ENCODE measurements at places on chromosomes 2 and 18.

DNA sequence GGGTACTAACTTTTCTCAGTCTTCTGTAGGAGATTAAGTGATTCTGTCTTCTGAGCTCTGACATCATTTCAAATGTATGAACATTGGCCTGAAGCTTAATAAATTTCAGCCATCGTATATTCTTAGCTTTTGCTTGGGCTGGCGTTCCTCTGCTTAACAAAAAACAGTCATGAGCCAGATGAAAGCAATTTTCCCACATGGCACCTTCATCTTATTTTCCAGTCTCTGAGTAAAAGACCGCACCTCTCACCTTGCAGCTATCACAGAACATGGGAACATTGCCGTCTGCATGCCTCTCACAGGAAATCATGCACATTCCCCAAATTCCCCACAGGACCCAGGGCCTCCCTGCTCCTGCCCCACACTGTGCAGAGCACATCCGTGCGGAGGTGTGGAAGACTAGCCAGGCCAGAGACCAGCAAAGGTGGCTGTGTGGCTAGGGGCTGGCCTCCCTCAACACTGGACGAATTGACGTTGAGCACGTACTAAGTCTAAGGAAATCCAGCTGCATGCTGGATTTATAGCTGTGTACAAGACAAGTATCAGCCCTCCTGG, 531.8 kb upstream of the ID2 start:
- H3K36me3 ChIP-seq: no peaks in the 10 kb centered on the region
- H3K4me1 ChIP-seq: peaks cover 14% of the 10 kb centered on the region
- no peak overlapping the region for H3K27ac ChIP-seq
- no peaks in the 10 kb centered on the region for H3K27me3 ChIP-seq

DNA sequence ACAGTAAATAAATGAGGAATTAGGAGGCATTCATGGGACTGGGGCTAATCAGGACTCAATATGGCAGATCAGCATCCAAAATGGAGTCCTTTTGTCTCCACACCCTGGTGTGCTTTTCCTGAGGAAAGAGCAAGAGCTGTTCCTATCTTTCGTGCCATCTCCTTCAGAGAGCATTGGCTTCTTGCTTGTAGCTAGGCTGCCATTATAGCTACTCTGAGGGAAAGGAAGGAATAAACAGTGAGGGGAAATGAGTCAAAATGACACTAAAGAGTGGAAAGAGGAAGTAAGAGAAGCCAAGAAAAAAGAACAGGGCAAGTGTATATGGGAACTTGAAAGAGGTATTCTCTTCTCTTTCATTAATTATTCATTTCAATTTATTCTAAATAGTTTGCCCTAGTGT, 8.4 kb upstream of the NMI start:
- H3K4me3 ChIP-seq: no peak overlapping the region
- H3K27me3 ChIP-seq: no peaks in the 10 kb centered on the region
- no peaks in the 10 kb centered on the region for H3K36me3 ChIP-seq
- no peak for DNase-seq

DNA sequence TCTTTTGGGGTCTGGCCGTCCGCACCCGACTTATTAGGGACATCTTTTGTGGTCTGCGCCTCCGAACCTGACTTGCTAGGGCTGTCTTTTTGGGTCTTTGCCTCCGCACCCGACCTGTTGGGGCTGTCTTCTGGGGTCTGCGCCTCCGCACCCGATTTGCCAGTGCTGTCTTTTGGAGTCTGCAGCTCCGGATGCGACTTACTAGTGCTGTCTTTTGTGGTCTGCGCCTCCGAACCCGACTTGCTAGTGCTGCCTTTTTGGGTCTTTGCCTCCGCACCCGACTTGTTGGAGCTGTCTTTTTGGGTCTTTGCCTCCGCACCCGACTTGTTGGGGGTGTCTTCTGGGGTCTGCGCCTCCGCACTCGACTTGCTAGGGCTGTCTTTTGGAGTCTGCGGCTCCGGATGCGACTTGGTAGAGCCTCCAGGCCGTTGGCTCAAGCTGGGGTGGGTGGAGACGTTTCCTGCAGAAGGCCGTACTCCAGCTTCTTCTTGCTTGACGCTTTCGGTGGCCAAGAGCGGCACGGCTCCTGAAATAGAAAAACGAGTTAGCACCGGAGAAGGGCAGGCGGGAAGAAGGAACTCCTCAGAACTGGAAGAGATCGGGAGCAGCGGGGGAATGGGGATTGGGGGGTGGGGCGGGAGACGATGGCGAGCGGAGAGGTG, 498 bp downstream of the TGOLN2 start:
- peak overlapping the region; percentile 88 for H3K4me3 ChIP-seq
- H3K27ac ChIP-seq: peak overlapping the region; percentile 98
- H3K36me3 ChIP-seq: peaks cover 35% of the 10 kb centered on the region

DNA sequence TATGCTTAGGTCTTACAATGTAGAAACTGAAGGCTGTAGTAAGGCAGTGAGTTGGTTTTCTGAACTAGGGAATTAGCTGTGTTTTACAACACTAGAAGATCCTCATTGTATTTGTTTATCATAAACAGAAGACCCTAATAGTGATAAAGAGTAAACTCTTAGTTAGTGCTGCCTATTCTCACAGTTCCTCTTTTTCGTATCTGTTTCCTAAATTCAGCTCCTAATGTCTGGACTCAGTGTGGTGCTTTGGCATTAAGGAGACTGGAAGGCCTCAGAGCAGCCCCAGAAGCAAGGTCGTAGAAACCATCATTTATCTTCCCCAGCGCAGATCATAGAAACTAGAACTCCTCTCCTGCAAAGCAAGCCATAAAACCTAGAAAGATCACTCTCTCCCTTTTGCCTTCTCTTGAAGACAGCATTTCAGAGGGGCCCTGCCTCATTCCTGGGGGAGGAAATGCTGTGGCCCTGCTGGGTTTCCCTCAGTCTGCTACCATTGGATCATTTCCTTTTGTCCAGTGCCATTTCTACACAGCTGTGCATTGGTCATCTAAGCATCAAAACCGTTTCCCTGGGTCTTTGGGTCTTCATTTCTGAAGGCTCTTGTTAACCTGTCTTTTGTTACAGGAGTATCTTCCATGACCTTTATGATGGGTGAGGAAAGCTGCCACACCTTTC, 4.7 kb downstream of the ACP1 start:
- peaks cover 31% of the 10 kb centered on the region for H3K36me3 ChIP-seq
- H3K4me1 ChIP-seq: no peaks in the 10 kb centered on the region
- no peak overlapping the region for H3K4me3 ChIP-seq

DNA sequence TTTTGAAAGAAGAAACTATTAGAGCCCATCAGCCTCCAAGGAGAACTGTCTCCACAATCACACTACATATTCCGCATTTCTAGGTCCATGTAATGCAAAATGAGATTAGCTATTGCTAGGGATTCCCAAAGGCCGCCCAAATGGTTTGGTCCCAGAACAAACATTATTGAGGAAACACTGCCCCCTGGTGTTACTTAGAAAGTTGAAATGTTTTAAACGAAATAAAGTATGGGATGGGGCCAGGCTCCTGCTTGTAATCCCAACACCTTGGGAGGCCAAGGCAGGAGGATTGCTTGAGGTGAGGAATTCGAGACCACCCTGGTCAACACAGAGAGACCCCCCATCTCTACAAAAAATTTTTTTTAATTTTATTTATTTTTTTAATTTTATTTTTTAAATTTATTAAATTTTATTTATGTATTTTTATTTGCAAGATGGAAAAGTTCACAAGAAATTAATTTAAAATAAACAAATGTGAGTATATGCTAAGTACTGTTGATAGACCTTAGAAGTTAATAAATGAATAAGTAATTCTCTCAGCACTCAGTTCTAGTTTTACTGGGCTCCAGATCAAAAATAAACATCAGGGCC, 5.5 kb downstream of the NHEJ1 start:
- H3K27me3 ChIP-seq: no peaks in the 10 kb centered on the region
- H3K36me3 ChIP-seq: peaks cover 61% of the 10 kb centered on the region
- no peak for DNase-seq

- H3K4me1 ChIP-seq: no peaks in the 10 kb centered on the region
- no peak overlapping the region for H3K4me3 ChIP-seq
- H3K27ac ChIP-seq: no peak overlapping the region
- no peaks in the 10 kb centered on the region for H3K27me3 ChIP-seq
- no peaks in the 10 kb centered on the region for H3K36me3 ChIP-seq
These were observed 971.3 kb upstream of the FAM98A start for GRCh38 chr2:34570266-34570872.
